Stimulated activated CD8-positive, alpha-beta memory T cell treated with anti-CD3 and anti-CD28 coated beads, Interleukin-2, amount 100 ng/mL, for 48 hours (primary cell): ENCODE measurements at places on chromosomes 6 and 20.

- DNase-seq, result no peak
These were observed 20.8 kb downstream of the RALGAPA2 start for GRCh38 chr20:20691477-20692235.

DNA sequence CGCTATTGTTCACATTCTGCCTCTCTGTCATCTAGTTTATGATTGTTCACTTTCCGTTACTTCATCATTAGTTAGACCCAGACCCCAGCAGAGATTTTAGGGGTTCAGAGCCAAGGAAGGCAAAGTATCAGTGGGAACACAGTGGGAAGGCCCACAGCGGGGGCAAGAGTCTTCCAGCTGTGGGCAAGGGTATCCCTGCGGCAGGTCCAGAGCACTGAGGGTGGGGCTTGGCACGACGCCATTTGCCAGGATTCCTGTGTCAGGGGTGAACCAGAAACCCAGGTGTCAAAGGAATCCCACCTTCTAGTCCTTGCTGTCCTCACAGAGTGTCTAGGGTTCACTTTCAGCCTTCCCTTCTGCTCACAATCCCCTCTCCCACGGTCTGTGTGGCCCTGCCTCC lies 13.3 kb downstream of the RAET1E start:
- DNase-seq, result no peak

GRCh38 chr20:20719411-20719810 lies 7.0 kb upstream of the RALGAPA2 start:
- DNase-seq, result no peak

DNA sequence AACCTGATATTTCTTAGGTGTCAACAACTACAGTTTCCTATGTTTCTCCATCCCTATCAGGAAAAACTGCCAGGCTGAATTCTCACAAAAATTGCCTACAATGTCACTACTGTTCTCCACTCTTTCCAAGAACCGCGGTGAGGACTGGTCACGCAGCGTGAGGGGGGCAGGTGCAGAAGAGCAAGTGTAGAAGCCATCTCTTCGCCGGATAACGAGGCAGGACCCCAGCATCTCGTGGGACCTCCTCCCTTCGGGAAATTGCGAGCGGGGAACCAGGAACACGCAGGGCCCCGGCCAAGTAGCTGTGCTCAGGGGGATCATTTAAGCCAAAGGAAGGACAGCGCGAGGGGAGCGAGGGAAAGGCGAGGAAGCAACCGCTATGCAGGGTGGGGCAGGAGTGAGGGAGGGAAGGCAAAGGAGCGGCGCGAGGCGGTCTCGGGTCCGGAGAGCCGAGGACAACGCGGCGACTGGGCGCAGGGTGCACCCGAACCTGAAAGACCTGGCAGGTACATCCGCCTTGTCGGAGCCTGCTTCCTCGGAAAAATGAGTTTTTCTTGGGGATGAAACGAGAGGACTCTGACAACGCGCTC lies 559 bp downstream of the APMAP start:
- peak; percentile 7 for DNase-seq

GRCh38 chr6:40504274-40504673 lies 82.9 kb downstream of the LRFN2 start:
- DNase-seq, result no peak

GRCh38 chr6:43942011-43942442 lies 172.0 kb downstream of the VEGFA start:
- no peak for DNase-seq

GRCh38 chr6:11224252-11224965 lies 8.1 kb downstream of the NEDD9 start:
- DNase-seq, result no peak

DNA sequence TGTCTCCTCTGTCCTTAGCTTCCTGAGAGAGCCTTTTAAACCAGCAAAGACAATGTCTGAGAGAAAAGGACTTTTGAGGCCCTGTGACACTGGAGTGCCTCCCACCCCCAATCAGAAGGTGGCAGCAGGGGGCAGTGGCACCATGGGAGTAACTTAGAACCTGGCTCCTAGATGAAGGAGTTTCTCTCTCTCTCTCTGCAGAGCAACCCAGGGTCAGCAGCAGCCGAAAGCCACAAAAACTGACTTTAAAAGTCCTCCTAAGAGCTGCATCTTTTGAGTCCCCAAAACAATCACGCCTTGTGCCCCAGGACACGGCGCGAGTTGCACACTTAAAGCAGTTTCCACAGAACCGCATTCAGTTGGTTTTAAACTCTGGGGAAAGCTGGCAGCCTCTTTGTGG lies 5.3 kb upstream of the TCP11 start:
- DNase-seq, result peak; percentile 23

- DNase-seq, result no peak
These were observed 237.2 kb upstream of the BMP2 start for GRCh38 chr20:6530254-6530653.

DNA sequence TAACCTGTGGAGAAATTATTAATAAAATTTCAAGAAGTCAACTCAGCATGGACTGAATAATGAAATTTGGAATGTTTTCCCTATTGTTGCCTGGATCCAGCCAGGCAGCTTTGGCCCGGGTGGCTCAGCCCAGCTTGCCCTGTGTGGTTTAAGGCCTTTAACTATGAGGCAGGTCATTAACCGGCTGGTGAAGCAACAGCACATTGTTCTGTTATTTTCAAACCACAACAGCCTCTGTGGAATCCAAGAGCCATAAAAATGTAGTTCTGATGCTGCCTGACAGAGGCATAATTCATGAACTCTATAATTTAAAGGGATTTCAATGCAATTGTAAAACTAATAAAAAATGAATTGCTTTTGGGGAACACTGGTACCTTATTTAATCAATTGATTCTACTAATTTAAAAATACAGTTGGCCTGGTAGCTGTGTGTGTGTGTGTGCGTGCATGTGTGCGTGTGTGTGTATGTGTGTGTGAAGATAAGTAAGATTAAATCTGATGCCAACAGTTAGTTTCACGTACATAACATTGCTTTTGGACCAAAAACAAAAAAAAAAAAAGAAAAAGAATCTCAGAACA lies 117.7 kb downstream of the RPS12 start:
- DNase-seq, result no peak

- DNase-seq, result no peak
These were observed 127.7 kb upstream of the CST7 start for GRCh38 chr20:24821391-24821790.

- no peak for DNase-seq
These were observed 164.9 kb upstream of the SASH1 start for GRCh38 chr6:148177589-148178233.

DNA sequence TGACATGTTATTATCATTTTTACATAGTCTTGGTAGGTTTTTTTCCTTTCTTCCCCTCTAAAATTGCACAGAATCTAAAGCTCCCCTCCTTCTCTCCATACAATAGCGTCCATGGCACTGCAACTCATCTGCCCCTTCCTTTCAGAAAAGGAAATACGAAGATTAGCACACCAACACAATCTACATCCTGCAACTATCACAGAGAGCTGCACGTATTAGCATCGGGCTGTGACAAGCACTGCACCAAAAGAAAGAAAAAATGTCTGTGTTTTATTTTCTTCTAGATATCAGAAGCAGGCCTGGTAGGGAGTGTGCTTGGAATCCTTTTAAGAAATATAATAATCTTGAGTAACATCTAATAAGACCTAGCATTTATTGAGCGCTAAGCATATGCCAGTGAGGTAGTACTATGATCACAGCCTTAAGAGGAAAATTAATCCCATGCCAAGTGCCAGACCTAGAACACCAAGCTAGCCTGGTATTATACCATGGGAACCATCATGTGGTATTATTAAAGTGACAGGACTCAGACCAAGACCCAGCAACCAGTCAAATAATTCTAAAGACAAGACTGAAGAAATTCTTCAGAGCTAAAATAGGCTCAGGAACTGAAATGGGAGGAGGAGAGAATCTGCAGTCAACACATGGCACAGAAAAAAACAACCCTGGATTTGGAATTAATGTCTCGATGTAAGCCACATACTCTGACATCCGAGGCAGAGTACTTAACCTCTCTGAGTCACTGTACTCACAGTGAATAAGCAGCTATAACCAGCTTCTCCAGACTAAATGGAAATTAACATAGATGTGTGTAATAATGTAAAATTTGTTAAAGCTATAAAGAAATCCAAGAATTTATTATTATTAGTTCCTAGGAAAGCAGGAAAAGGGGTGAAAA lies 124.3 kb downstream of the IPCEF1 start:
- DNase-seq, result no peak

GRCh38 chr6:109297406-109298110 lies 84.7 kb downstream of the CD164 start:
- DNase-seq, result no peak

- DNase-seq, result no peak
These were observed 631 bp downstream of the PHACTR3 start for GRCh38 chr20:59604741-59605600.

DNA sequence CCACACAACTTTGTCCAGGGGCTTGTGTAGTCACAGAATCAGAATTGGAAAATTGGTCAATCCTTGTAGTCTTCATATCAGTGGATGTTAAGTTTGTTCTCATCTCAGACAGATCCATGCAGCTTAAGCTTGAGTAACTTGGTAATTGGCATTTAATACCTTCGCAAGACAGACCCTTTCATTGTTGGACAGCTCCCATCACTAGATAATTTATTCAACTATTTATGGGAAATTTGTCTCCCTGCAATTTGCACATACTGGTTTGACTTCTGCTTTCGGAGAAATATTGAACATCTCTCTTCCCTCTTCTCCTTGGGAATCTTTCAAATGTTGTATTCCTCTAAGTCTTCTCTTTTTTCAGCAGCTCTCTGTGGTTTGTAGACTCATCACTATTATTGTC lies 17.1 kb downstream of the MEI4 start:
- no peak for DNase-seq

- no peak for DNase-seq
These were observed 130.4 kb downstream of the INSM1 start for GRCh38 chr20:20498076-20498861.

GRCh38 chr6:15854826-15855710 lies 192.2 kb upstream of the DTNBP1 start:
- DNase-seq, result no peak

GRCh38 chr6:144123836-144124235 lies 26.5 kb upstream of the STX11 start:
- no peak for DNase-seq

DNA sequence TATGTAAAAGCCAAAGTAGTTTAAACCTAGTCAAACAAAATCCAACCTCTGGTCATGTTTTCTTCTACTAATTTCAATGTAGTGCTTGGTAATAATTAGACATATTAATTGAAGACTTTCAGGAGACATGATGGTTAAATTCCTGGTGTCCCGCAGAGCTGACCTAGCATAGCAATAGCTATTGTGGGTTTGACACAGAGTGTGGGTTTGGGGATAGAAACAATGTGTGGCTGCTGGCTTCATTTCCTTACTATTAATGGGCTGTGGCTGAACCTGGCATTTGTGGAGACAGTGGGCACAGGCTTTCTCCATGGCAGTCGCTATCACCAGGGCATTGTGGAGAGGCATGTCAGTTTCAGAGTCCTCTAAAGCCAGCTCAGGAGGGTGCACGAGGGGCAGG lies 54.1 kb upstream of the GGTLC1 start:
- no peak for DNase-seq

- DNase-seq, result no peak
These were observed 350.5 kb downstream of the ZFAND3 start for GRCh38 chr6:38169977-38170526.

DNA sequence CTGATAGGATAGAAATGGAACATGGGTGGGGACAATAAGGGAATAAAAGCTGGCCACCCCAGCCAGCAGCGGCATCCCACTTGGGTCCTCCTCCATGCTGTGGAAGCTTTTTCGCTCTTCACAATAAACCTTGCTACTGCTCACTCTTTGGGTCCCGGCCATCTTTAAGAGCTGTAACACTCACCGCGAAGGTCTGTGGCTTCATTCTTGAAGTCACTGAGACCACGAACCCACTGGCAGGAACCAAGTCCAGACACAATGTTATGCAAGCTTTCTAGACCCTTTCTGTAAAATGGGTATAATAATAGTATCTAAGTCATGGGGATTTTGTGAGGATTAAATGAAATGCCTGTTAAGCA lies 48.9 kb upstream of the EZR start:
- no peak for DNase-seq
